ENCODE measurements at places on chromosomes 5 and 9.

- no peak for DNase-seq
Measured at GRCh38 chr5:79573983-79574890, 38.0 kb upstream of the TENT2 start.

DNA sequence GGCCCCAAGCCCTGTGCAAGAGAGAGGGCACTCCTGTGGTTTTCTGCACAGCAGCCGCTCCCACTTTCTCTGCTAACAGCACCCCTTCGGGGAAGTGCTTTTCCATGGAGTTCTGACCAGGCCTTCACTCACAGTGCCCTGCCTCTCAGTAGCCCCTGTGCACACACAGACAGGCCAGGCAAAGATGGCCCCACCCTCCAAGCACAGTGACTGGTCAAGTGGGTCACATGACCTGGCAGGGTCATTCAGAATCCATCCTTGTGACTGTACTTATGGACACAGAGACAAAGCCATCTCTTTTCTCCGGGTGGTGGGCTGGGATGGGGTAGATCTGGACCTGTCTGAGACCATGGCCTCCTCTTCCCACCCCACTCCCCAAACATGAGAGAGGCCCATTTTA is 82.5 kb downstream of the PSD2 start:
- no peak for DNase-seq

- no peak for DNase-seq
Measured at GRCh38 chr9:503326-503725, 288.7 kb downstream of the DOCK8 start.

DNA sequence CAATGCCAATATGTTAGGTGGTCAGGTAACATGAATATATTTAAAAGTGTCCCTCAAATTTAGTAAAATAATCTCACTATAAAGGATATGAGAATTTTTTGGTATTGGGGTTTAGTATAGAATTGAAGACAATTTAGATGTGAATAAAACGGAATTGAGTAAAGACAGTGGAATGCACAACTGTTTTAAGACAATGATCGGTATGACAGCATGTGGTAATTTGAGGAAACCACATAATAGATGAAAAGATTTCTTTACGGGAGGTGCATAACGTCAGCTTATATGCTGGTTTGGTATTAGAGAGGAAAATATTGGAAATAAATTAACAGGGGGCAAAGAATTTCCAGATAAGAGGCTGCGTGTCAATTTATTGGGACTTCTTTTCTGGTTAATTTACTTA is 1043.2 kb downstream of the CDH18 start:
- no peak for DNase-seq

DNA sequence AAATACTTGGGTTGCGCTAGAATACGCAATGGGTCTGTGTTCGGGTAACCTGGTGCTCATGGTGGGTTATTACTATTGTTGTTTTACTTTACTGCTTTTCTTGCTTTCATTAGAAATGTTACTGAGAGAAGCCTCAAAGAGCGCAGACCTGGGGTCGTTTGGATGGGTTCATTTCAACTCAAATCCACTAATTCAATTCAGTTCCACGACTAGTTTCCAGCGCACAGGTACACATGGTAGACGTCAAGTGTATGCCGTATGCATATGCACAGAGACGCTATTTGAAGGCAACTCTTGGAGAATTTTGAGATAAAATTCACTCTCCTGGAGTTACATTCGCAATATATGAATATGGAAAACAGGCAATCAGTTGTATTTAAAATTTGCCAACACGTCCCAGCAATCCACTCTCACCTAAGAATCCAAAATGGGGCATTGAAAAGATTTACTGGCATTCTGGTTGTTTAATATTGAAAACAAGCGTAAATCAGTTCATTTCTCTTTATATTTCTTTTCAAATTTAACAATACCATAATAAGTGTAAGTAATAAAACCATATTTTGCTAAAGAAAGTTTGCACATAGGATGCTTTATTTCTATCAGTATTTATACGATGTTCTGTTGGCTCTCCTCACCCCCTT is 4.4 kb upstream of the PAX5 start:
- no peak for DNase-seq

DNA sequence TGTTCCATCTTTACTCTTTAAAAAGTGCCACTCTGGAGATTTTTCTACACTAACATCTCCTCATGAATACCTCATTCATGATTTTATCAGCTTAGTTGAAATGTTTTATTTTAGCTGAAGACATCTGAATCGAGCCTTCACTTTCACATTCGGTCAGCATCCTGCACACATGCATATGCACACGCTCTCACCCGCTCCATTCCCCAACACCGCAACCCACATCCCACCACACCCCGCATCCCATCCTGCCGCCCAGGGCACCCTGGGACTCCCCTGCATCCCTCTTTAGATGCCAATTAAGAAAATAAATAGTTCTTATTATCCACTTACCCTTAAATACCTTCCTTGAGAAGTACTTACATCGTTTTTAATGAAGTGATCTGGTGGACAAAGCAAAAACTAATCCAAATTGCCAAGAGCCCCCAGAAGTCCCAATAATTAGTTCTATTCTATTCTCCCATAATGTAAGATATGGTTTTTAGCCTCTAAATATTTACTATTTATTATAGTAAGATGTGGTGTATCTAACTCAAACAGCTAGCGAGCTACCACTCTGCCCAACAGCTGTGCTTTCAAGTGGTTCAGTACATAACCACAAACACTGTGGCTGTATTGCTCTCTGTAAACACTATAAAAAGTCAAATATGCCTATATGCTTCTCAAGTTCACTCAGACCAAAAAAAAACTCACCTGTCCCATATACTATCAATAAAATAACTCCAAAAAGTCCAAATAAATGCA is 38.2 kb downstream of the GZMK start:
- no peak for DNase-seq

DNA sequence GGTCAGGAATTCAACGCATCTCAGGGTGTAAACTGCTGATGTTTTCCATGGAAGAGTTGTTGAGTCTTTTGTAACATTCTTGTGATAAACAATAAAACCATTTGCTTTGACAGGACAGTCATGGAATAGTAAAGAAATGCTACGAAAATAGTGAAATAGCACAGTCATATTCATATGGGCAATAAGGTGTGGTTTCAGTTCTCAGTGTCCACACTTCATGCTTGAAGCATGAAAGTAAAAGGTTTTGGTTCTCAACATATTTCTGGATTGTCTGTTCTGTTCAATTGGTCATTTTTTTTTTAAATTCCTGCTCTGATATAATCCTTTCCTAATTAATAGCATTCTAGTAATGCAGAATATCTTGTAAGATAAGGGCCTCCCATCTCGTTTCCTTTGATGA is 467.6 kb upstream of the ZNF608 start:
- DNase-seq = no peak

DNA sequence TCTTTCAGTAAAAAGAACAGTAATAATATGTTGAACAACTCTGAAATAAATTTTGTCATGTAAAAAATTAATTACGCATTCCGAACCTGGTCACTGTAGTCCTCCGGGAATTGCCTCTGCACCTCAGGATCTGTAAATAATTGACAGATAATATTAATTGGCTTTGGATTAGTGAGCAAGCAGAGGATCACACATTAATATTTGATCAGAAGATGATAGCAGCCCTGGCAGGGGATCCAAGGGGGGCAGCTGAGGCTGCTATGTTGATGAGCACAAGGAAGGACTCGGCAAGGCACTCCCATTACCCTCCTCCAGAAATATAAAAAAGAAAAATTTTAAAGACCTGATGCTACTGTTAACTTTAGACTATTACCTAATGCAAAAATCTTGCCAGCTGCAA is 137.4 kb downstream of the DENND1A start:
- no peak for DNase-seq

DNA sequence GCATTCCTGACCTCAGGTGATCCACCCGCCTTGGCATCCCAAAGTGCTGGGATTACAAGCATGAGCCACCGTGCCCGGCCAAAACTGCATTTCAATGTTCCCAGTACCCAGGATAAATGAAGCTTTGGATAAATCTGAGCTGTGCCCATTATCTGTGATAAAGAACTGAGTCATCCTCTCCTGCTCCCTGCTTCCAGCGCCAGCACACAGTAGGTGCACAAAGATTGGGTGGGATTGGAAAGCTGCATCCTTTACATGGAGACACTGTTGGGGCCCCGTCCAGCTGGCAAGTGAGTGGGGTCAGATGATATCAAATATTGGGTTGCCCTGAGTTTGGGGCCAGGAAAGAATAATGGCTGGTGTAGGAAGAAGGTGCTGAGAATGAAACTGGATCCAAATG is 17.4 kb downstream of the SH2D3C start:
- no peak for DNase-seq

GRCh38 chr5:6317116-6317798 is 61.1 kb downstream of the MED10 start:
- DNase-seq = no peak

All from fibroblast of skin of left biceps (primary cell).